CD4-positive, alpha-beta T cell treated with Interferon gamma for 1 hour (primary cell): ENCODE measurements at places on chromosomes 4 and X.

- no peak for DNase-seq
Measured at GRCh38 chr4:21768349-21769310, 179.9 kb downstream of the KCNIP4 start.

DNA sequence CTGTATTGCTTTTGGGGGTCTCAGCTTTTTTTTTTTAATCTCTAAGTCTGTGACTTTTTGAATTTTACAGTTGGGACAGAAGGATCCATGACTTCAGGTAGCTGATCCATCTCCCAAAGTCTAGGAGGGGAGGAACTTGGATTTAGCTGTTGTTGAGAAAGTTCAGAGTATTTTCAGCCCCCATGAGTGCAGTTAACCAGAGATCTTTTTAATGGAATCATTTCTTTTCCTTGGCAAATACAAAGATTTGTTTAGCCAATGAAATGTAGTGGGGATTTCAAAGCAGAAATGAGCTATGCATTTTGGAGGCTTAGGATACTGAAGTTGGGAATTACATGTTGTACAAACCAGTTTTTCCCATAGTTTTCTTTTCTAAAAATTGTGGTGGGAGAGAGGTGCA, 18.1 kb downstream of the FNIP2 start:
- DNase-seq: no peak

- DNase-seq: no peak
Measured at GRCh38 chrX:11105080-11105479, 6.1 kb upstream of the HCCS start.

DNA sequence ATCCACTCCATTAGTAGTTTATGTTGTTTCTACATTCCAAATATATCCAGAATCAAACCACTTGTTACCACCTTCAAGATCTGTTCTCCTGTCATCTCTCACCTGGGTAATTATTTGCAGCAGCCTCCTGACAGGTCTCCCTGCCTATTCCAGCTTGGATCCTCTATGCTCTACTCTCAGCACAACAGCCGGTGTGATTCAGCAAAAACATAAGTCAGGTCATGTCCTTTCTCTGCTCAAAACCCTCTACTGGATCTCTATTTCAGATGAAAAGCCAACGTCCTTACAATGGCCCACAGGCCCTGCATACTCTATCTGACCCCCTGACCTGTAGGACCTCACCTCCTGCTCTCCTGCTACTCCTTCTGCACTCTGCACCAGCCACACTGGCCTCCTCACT, 84.5 kb downstream of the NHSL2 start:
- DNase-seq: no peak

DNA sequence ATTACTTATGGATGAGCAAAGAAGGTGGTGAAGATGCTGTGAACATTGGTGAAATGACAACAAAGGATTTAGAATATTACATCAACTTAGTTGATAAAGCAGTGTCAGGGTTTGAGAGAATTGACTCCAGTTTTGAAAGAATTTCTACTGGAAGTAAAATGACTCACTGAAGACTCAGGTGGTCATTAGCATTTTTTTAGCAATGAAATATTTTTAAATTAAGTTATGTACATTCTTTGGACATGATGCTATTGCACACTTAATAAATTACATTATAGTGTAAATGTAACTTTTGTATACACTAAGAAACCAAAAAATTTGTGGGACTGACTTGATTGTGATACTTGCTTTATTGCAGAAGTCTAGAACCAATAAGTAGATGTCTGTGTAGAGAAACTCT, 56.9 kb downstream of the USO1 start:
- DNase-seq: no peak

GRCh38 chrX:13028871-13029636, 15.4 kb downstream of the FAM9C start:
- DNase-seq: no peak

- DNase-seq: no peak
Measured at GRCh38 chr4:125225806-125226205, 88.9 kb upstream of the FAT4 start.

DNA sequence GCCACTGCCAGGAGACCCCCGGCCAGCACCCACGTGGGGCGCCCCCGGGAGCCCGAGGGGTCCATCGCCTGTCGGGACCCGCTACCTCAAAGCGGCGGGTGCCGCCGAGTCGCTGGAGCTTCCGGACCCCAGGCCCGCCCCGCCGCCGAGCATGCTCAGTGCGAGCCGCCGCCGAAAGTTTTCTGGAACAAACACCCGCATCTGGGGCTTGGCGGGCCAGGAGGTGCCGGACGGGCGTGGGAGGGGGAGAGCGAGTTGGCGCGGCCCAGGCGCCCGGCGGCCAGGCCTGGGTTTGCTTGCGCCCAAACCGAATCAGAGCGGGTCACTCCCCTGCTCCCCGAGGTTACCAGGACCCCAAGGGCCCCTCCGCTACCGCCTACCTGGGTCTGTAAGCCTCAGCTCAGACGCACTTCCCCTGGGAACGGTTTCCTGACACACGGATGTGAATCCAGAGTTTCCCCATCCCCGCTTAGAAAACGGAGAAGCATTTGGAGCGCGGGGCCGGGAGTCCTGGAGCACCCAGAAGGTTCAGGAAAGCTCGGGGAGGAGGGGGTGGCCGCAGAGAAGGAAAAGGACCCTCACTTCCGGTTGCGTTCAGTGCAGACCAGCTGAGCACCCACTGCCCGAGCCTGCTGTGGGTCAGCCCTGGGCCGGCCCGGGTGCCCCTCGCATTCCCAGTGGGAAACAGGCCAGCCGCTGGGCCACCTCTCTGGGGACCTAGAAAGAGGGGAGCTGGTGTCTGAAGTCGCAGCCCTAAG, at the start of gene EVC2:
Gene EVC2 (minus strand): TSS at position 111 of the 758 bp plus-strand sequence. CDS start 46 bp downstream, at position 65.
- no peak for DNase-seq

DNA sequence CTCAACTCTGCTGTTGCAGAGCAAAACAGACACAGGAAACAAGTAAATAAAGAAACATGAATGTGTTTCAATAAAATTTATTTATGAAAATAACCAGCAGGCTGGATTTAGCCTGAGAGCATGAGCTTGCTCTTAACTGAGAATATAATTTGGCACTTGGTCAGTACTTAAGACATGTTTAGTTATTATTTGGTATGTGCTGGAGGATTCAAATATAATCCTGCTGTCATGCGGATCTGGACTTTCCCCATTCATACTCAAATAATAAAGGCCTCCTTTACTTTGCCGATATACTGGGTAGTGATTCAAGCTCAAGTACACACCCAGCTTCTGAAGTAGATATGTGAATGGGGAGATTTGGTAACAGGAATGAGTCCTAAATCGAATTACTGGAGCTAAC, 465.5 kb upstream of the HS3ST1 start:
- no peak for DNase-seq

DNA sequence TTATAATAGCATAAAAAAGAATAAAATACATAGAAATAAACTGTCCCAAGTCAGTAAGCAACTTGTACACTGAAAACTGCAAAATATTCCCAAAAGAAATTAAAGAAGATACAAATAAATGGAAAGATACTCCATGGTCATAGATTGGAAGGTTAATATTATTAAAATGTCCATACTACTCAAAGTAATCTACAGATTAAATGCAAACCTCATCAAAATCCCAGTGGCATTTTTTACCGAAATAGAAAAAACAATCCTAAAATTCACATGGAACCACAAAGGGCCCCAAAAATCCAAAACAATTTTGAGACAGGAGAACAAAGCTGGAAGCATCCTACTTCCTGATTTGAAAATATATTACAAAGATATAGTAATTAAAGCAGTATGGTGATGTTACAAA, 133.0 kb downstream of the NDST3 start:
- no peak for DNase-seq

DNA sequence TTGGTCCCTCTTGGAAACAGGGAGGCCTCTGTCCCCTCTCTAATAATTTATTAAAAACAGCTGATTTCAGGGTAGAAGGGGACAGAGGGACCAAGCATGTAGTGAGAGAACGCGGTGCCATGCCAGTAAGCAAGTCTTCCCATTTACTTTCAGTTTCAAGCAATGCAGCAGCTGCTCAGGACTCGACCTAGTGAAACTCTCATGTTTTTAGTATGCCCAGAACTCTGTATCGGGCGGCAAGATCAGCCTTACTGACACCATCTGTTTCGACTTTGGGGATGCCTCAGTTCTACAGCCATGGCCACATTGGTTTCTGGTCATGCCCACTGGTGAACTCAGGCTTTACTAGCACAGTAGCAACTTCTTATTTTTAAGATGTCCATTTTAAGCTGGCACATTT, 40.6 kb downstream of the ZNF81 start:
- no peak for DNase-seq

- DNase-seq: no peak
Measured at GRCh38 chrX:151780621-151781020, 46.1 kb downstream of the CNGA2 start.

DNA sequence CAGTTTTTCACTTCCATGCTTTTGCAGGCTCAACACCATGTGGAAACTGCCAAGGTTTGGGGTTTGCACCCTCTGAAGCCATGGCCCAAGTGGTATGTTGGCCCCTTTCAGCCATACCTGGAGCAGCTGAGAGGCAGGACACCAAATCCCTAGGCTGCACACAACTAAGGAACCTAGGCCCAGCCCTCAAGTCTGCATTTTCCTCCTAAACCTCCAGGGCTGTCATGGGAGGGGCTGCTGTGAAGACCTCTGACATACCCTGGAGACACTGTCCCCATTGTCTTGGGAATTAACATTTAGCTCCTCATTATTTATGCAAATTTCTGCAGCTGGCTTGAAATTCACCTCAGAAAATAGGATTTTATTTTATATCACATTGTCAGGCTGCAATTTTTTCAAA, 856.1 kb downstream of the TECRL start:
- DNase-seq: no peak

DNA sequence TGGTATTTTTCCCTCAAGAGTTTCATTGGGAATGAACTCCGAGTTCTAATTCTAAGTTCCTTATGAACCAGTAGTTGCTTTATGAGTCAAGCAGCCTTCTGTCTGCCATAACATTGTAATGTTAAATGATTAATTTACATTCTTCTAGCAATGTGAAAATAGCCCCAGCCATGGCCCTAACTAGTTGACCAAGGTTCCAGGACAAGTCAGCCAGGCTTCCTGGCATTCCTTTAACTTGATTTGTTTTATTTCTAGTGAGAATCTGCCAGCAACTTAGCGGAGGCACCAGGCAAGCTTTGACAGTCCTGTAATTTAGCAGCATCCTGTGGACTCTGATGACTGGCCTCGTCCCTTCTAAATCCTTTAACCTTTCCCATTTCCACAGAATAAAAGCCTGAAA, 69.0 kb downstream of the GLRA2 start:
- no peak for DNase-seq
